SW480 (cell line): ENCODE measurements at places on chromosomes 12 and 14.
A peak's percentile ranks its signal among the peaks of the same experiment; 100 is the strongest.

- peak; percentile 18 for DNase-seq
These were observed 47.4 kb downstream of the AVPR1A start for GRCh38 chr12:63103494-63104131.

- no peak for DNase-seq
These were observed 530.1 kb downstream of the NRXN3 start for GRCh38 chr14:78700236-78700635.

DNA sequence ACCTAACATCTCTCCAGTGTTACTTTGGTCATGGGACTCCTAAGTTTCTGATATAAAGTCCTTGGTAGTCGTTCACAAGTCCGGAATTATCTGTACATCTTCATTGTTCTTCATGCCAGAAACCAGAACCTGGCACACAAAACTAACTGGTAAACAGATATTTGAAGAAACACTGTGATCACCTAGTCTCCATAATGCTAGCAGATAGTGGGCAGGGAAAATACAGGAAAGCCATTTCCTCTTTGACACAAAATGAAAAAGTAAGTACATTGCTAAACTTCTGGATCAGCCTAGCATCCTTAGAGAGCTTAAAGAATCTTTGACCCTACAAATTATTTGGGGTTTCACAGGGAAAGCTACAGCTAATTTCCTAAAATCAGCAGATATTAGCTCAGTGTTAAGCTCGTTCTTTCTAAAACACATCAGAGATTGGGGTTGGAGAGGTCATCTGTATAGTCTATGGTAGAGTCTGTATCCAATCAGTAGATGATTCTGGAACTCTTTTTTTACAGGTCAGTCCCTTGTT, 4.8 kb downstream of the DDIT3 start:
- DNase-seq, result no peak

- DNase-seq, result no peak
These were observed 72.8 kb downstream of the PITPNM2 start for GRCh38 chr12:123078120-123078465.

DNA sequence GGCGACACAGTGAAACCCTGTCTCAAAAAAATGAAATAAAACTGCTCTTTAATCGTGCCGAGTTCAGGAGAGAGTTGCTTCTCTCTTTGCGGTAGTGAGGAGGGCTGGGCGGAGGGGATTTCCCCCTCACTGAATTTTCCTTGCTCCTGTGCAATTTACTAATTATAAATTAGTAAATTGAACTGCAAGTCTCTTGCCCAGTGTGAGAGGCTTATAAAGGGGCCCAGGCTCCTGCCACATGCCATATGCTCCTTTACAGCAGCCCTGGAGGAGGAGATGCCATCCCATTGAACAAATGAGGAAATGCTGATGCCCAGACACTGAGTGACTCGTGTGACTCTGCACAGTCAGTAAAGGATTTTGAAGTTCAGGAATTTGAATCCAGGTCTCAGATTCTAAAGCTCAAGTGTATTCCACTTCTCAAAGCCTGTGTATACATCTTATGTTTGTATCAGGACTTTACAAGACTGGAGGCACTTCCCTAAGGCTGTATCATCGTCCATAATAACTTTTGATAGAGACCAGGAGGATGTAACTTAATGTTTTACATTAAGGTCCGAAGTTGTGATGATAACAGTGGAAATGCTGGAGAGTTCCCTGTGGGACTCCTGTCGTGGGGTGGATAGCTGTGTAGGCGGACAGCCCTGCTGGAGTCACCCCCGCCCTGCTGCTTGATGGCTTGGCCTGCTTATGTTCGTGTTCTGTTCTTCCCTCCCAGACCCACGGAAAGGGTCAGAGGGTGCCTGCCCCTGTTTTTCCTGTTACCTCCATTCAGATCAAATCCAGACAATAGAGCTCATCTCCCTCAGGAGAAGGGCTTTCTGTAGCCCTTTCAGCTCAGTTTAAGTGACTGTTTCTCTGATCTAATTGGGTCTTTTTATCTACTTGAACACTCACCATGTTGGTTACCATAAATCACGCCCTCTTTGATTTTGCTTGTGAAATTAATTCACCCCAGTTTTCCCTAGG, 13.9 kb downstream of the PELI2 start:
- DNase-seq, result no peak

- no peak for DNase-seq
These were observed 69.8 kb downstream of the GAS2L3 start for GRCh38 chr12:100643246-100643645.

DNA sequence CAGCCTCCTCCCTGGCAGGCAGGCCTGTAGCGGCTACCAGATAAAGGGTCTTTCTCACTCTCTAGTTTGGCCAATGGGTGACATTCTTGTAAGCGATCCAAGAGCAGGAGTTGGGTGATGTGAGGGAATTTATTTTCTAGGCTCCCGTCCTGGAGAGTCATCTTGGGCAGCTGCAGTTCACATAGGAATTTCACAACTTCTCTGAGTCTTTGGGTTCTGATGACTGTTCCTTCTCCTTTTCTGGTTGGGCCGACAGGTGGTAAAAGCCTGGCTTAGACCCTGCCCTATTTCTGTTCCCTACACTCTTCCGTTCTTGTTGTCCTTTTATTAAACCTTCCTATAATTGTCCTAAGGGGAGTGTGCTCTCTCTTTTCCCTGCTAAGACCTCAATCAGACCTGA, 42.6 kb upstream of the POC1B start:
- DNase-seq, result no peak

DNA sequence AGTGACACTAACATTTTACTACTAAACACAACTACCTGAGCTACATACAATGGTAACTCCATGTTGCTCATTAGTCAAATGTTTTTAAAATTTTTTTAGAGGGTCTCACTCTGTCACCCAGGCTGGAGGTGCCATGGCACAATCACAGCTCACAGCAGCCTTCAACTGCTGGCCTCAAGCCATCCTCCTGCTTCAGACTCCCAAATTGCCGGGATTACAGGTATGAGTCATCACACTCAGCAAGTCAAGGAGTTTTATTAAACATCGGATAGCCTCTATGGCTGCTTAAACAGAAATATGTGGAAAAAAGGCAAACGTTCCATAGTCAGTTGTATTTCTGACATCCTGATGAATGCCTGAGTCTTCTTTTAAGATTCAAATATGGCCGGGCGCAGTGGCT, 11.1 kb upstream of the NPFF start:
- no peak for DNase-seq

DNA sequence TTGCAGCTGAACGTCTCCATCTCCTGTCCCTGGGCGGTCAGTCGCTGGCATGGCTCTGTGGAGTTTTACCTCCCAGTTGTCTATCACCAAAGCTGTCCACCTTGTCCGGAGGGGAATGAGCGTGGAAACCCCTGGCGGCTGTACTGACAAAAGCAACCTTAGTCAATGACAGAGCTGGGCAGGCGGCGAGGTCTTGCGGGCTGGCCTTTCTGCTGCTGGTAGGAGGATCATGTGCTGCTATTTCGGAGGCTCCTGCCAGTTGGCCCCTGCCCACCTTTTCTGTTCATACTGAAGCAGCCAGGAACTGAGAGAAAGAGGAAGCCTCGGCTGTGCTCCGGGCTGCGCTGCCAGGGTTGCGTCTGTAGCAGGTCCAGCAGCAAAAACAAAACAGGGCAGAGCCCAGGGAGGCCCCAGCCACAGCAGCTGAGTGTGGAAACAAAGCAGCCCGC, 57.7 kb downstream of the HMGA2 start:
- no peak for DNase-seq

DNA sequence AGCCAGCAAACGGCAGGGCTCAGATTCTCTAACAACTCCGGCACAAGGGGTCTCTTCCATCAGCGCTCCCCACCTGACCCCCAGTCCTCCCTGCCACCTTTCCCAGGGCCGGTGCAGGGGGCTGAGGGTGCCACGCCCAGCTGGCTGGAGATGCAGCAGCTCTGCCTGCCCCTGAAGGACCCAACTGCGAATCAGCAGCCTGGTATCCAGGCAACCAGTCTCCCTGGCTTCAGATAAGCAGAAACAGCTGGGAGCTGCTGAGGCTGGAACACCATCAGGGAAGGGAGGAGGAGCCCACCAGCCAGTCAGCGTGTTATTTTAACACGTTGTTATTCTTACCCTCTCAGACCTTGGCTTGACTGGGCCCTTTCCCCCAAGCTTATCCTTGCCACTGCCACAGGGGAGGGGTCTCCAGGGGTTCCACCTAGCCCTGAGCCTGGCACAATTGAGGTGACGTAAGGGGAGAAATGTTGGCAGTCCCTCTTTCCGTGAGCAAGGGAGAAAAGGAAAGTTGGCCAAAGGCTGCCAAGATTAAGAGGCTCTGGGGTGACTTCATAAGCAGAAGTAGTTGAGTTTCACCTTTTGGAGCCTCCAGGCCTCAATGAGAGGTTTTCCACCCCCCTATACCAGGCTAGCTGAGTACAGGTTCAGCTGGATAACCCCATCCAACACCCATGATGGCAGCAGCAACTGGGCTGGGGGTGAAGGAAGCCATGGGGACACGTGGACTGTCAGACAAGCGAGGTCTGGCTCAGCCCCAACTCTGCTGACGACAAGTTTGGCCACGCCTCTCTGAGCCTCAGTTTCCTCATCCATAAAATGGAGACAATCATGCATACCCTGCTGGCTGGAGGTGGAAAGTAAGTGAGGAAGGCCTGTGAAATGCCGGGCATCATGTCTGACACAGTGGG, 91.1 kb downstream of the IRF2BPL start:
- no peak for DNase-seq

DNA sequence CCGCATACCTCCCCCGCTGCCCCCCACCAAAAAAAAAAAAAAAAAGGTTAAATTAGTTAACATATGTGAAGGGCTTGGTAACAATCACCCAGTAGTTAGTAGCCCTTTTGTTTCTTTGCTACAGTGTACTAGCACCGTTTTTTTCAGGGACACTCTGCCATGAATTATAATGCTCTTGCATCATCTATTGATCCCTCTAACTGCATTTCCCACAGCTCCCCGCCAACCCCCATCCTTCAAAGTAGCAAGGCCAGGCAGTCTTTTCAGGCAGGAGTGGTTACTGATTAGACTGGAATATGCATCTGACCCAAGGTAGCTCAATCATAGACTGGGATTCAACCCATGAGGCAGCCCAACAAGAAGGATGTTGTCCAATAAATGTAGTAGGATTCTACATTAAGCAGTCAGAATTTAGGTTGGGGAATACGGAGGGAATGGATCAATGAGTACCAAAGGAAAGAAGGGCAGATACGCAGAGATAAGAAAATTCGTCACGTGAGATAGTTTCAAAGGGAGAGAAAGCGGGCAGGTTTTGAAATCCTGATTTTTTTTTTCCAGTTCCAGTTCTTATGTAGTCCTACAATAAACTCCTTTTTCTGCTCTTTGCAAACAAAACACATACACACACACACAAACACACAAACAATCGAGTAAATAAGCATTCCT, 39.8 kb upstream of the CRACR2A start:
- DNase-seq, result no peak

GRCh38 chr14:88955455-88955854, 131.0 kb downstream of the TTC8 start:
- no peak for DNase-seq

DNA sequence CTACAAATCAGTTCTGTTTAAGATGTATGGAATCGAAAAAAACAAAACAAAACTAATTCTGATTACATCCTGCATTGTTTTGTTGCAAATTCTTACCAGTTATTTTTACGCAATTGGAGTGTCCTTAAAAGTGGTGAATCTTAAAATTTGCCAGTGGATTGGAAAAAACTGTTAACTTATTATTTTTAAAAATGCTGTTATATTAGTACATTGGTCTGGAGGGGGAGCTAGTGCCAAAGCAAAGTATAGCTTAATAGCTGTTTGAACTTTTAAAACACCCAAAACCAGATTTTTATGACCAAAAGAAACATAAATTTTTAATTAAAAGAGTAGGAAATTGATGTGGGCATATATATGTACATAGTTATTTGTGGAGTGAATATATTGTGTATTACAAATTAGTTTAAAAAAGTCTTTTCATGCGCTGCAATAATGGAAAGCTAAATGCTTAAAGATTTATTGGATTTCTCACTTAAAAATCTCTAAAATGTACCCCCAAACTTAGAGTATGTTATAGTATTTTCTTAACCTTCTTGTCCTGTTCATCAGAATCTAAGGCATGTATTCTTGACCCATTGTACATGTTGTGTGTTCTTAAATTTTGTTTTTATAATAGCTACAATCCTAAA, 2.5 kb downstream of the FUT8 start:
- peak; percentile 14 for DNase-seq

DNA sequence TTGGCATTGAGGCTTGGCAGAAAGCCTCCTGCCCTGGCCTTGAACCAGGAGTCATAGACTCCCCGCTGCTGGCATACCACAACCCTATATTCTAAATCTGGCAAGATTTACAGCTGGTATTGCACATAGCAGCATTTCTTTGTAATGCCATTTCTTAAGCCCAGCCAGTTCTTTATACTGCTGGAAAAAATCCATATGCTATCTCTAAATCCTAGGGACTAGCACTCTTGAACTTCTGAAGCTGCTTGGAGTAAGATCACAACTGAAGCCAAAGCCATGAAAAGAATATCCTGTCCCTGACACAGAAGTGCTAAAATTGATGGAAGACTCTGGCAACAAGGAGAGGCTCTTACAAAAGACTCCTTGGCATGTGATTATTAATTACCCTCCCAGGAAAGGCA, 89.3 kb downstream of the KCNC2 start:
- DNase-seq, result no peak

DNA sequence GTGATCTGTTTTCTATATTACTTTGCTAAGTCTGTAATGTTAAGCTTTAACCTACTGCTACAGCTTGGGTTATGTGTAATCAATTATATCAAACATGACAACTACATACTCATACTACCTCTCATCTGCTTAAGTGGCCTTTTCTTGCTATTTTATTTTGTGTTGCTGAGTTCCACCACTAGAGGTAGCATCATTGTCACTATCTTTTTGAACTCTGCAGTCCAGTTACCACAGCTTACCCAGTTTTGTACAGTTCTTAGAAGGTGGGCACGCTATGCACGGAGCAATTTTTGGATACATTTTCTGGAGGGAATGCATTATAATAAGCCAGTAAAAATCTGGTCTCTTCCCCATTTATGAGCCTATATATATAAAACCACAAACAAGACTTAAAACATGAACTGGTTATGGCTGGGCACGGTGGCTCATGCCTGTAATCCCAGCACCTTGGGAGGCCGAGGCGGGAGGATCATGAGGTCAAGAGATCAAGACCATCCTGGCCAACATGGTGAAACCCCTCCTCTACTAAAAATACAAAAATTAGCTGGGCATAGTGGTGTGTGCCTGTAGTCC, 48.5 kb downstream of the SAV1 start:
- DNase-seq, result peak; percentile 23

- no peak for DNase-seq
These were observed 351.2 kb downstream of the KCNH5 start for GRCh38 chr14:62694075-62694474.

DNA sequence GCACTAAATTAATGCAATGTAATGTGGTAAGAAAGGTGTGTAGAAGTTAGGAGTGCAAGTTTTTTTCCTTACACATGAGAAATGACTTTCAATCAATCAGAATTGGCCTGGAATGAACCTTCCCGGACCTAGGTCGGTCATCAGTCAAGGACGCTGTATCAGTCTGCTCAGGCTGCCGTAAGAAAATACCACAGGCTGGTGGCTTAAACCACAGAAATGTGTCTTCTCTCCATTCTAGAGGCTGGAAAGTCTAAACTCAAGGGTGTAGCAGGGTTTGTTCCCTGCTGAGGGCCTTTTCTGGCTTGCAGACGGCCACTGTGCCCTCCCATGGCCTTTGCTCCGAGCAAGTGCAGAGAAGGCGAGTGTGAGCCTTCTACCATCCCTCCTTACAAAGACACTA, 86.6 kb upstream of the DYNC1H1 start:
- no peak for DNase-seq

- DNase-seq, result no peak
These were observed 157.4 kb upstream of the C14orf180 start for GRCh38 chr14:104421892-104422828.
